ENCODE measurements at places on chromosomes 6 and 20.

DNA sequence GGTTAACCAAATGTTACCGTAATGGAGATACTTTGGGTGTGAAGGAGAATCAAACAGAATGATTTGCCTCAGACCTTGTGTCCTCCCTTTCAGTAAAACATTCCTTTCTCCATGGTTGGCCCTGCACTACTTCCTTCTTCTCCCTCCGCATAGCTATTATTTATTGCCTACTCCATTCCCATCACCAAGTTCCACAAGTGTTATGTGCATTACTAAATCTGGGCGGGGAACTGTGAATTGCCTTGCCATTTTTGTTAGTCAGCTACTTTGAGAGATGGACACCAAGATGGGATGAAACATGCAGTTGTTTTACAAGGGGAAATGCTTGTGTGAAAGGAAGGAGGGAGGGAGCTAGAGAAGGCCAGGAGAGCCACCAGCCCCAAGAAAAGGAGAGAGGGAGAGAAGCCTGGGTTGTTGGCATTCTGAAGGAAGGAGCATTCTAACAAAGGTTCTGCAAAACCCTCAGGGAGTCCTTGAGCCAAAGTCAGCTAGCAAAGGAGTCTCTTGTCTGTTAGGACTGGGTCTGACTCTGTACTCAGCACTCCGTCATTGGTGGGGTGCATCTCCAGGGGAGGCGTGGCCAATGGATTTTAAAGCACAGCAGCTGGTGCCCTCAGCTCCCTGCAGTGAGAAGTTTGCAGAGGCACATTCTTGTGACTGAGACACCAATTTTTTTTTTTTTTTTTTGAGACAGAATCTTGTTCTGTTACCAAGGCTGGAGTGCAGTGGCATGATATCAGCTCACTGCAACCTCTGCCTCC is 83.6 kb upstream of the CHD6 start:
- DNase-seq, result no peak

GRCh38 chr6:6377621-6378020 is 57.2 kb upstream of the F13A1 start:
- DNase-seq, result no peak

DNA sequence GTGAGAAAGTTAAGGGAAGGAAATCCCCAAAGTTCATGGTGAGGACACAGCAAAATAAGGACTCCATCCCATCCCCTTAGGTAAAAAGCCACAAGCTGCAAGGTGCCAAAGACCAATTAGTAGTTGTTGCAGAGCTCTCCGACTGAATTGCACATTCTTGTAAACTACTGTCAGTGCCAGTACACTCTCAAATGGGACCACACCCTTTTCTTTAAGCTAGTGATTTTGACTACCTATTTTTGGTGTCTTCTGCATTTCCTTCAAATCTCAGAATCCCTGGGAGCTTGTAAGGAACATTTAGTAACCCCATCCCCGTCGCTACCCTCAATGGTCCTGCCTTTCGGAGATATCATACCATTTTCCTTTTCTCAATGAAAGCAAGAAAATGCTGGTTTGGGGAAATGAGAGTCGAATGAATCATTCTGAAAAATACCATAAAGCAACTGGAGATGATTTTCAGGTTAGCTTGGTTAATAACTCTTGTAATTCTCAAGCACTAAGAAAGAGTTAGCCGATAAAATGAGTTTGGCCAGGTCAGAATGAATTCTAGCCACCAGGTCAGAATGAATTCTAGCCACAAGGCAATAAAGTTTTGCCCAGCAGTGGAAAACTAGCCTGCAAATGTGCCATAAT is 5.2 kb upstream of the HMGN3 start:
- DNase-seq, result no peak

GRCh38 chr6:84639396-84639795 is 125.0 kb downstream of the TBX18 start:
- no peak for DNase-seq

DNA sequence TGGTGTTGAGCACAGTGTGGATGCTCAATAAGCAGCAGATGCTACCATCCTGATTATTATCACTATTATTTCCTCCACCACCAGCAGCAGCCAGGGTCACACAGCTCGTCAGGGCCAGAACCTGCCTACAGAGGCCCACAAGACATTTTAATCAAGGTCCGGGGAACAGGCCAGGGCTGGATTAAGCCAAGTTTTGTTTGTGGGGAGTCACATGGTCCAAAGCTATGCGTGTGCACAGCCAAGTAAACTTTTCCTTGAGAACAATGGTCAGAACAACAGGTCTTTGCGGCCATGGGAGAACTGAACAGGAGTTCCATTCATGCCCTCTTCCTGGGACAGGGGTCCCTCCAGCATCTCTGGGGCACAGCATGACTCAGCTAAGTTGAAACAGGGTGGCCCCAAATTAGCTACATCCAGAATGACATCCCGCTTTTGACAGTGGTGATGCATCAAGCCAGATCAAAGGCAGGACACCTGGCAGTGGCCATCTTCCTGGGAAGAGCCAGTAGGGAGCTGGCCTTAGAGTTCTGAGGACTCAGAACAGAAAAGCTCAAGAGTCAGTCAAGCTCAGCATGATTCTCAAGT is 11.7 kb downstream of the SNTA1 start:
- no peak for DNase-seq

DNA sequence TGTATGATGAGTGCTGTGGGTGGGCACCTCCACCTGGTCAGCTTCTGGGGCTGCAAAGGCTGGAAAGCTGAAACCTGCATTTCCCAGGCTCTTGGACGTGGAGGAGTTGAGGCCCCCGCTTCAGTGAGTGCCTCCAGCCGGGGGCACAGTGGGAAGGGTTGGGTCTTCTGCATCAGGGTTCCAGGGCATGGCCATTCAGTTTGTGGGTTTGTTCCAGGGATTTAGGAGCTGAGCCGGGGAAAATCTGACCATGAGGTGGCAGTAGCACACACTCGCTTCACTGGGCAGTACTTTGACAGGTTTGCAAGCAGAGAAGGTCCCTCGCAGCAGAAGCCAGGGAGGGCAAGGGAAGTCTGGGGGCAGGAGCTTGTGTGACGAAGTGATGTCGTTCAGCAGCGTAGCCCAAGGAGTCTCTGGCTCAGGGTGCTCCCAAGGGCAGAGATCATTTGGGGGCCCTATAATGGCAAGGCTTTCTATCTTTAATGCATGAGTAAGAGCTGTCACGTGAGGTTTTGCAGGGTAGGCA is 69.5 kb upstream of the SULF2 start:
- no peak for DNase-seq

DNA sequence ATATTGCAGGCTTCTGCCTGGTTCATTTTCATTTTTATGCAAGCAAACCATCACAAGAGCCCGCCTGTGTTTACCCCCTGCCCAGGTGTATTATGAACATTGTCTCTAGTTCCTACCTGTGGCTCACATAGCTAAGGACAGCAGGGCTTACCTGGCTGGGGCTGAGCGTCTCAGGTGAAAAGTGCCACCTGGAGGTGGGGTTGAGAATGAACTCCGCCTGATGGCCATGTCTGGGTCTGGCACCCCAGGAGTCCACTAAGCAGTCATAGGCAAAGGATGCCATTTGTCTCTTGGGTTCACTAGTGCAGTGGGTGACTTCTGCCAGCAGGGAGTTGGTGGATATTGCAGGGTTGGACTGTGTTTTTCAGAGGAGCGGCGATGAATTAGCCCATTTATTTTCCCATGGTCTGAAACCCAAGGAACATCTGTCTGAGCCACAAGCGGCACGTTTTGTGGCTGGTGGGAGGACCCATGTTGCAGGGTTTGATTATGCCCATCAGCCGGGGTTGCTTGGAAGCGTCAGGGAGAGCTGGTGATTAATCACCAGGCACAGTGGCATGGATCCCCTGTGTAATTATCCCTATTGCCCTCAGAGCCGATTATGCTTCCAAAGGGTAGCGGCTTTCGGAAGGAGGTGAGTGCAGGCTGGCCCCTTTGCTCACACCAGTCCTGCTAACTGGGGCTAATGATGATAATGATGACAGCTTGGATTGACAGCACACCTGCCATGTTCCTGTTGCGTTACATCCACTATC is 92.1 kb downstream of the CDH26 start:
- DNase-seq, result no peak

DNA sequence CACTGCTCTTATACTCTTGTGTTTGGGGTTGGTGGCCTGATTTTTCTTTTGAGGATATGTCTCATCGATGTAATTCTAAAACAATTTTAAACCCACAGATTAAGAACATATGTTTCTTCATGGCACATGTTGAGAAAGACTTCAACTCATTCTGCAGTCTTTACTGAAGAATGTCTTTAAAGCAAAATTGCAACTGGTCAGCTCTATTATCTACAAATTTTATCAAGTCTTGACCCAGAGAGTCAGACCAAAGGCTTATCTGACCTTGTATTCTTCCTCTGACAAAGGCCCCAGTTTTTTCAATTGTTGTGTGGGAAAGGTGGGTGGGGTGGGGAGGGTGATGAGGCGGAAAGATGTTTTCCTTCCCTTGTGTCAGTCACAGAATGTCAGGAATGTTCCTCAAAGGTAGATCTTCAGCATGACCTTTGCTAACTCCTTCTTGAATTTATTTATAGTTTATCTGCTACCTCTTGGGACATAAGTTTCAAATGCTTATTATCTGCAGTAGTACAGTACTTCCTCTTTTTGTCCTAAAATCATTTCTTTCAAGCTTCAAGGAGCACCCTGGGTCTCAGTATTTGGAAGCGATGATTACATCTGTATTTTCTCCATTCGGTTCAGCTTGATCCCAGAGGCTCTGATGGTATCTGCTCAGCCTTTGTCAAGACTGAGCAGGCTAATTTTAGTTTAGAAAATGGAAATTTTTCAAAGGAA is 63.2 kb upstream of the TIAM2 start:
- no peak for DNase-seq

GRCh38 chr20:33933469-33933909 is 60.2 kb upstream of the RALY start:
- DNase-seq, result no peak

DNA sequence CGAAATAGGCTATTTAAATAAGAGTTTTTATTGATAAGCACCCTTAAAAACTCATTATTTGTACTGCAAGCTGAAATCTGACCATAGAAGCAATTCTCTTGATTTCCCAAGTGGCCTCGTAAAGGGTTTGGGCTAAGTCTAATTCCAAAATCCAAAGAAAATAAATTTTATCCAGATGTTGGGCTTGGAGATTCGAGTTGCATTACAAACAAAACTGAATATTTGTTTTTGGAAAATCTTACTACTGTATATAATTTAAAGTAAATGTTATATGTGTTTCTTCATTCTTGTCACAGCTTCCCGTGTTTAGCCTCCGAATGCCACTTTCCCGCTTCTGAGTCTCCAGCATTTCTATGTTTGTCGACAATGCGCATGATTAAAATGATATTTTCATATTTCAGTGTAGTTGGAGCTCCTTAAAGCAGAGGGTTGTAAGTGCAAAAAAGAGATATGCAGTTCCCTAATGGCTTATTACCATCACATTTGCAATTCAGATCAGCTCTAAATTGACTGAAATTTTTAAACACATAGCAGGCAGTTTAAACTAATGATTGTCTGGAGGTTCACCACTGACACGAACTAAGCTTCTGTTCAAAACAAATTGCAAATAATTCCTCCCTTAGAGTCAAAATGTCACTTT is 47.0 kb downstream of the PRL start:
- DNase-seq, result no peak

DNA sequence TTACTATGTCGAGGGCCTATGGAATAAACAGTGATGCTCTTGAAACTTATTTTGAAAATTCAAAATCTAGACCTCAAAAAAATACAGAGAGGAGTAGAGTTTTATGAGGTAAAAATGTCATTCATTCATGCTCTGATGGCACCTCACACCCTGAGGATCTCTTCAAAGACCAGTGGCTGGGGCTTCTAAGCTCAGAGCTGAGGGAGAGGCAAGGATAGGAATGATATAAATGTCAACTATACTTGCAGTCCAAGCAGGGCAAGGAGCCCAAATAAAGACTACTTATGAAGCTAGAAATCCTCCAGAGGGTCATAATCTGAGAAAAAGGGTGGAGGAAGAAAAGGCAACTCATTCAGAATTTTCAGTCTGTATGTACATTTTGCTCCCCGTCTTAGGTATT is 136.7 kb upstream of the CARMIL1 start:
- no peak for DNase-seq

GRCh38 chr20:24773751-24774201 is 175.3 kb upstream of the CST7 start:
- DNase-seq, result no peak

DNA sequence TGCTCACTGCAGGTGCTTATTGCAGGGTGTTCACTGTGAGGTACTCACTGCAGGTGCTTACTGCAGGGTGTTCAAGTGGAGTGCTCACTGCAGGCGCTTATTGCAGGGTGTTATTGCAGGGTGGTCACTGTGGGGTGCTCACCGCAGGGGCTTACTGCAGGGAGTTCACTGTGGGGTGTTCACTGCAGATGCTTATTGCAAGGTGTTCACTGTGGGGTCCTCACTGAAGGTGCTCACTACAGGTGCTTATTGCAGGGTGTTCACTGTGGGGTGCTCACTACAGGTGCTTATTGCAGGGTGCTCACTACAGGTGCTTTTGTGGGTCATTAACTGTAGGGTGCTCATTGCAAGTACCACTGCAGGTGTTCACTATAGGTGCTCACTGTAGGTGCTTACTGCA is 20.2 kb downstream of the APMAP start:
- no peak for DNase-seq

DNA sequence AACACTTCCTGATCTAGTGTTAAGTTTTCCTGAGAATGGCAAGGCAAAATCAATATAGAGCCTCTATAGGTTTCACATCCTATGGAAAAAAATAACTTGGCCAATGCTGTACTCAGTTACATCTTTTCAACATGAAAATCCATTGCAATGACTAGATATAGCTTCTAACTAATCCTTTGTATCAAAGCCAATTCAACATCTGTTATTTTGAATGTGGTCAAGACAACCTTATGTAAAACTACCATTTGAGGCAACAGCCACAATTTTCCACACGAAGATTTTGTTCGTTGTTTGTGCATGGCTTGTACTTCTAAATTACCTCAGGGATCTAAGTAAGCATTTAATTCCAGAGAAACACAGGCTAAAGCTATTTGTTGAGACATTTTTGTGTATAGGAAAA is 637.8 kb upstream of the EYS start:
- no peak for DNase-seq

DNA sequence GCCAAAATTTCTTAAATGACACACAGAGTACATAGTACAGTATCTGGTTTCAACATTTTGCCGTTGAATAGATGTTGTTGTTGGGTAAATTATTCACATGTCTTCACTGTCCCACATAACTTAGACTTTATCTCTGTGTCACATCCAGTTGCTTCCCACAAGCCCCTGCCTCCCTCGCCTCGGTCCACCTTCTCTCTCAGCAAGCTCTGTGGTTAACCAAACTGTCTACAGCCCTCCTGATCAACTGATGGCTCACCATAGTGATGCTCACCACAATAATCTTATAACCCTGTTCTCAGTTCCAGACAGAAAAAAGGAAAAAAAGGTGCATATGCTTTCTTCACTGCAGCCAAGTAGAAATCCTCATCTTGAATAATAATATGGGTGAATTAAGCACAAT is 23.0 kb downstream of the IL17F start:
- no peak for DNase-seq

- no peak for DNase-seq
These were observed 1.0 kb upstream of the VSTM2L start for GRCh38 chr20:37901654-37902503.
